HL-60 (cell line): ENCODE measurements at places on chromosomes 7 and 10.
A peak's percentile ranks its signal among the peaks of the same experiment; 100 is the strongest.

DNA sequence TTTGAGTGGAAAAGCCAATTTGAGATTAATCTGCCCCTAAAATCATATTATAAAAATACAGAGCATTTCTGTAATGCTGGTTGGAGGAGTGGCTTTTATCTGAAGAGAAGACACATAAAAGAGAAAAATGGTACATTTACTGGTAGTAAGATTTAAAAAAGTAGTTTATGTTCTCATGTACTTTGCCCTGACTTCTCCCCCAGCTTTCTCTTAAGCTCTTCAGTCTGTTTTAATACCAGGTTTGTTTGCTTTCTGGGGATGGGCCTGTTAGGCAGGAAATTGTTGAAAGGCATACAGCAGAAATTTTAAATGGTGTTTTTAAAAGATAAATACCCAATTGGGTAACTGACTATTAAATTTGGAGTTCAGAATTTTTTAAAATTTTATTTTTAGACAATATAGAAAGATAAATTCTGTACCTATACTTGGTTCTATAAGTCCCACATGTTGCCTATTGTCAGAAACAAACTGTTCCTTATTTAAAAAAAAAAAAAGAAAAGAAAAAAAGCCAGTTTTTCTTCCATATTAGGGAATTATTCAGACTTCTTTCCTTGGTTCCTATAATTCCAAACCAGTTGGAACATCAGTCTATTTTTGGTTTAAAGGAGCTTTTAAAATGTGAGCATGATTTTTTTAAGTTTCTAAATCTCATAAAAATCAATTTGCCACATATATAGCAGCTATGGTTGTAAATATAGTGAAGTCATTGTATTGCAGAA, 136.6 kb downstream of the ARID5B start:
- no peak for DNase-seq

- no peak for DNase-seq
Measured at GRCh38 chr10:34166354-34166753, 648.7 kb downstream of the PARD3 start.

DNA sequence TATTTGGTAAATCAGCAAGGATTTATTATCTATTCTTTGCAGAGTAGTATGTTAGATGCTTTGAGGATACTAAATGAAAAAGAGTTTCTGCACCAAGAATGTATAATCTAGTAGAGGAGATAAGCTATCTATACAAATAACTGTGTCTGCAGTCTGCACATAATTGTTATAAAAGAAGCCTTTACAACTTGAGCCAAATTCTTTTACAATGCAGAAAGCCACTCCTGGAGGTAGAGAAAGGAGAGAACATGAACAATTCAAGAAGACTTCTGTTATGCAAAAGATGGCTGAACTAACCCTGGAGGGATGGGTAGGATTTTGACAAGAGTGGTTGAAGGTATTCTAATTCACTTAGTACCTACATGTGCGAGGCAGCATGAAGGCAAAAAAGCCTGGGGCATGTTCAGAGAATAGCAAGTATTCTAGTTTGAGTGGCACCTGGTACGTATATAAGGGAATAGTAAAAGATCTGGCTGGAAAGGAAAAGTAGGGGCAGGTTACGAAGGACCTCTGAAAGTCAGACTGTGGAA, 251.1 kb upstream of the KAT6B start:
- no peak for DNase-seq

DNA sequence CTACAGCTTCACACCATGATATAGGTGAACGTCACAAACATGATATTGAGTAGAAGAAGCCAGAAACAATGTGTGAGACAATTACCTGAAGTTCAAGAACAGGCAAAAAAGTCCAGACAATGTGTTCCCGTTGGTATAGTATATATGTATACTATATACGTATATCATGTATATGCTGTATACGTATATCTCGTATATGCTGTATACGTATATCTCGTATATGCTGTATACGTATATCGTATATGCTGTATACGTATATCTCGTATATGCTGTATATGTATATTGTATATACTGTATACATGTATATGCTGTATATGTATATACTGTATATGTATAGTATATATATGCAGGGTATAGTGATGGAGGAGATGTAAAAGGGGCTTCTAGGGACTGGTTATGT, 10.8 kb downstream of the ZSCAN25 start:
- DNase-seq = no peak

GRCh38 chr7:44712012-44712411, 36.6 kb upstream of the ZMIZ2 start:
- DNase-seq = no peak

DNA sequence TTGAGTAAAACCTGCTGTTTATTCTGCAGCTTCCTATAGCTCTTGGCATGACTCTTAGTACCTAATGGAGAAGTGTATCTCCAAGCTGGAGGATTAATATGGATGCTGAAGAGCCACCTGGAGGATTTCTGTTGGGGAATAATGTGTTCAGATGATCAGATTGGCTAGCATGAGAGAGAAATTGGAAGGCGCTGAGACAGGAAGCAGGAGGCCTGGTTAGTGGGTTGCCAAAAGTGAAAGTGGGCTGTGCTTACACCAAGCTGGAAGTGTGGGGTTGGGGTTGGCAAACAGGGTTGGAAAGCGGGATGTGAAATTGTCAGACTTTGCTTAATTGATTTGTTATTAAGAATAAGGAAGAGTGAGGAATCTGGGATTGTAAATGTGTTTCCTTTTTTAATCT, 111.8 kb upstream of the PLPP4 start:
- DNase-seq = no peak

- no peak for DNase-seq
Measured at GRCh38 chr10:78931321-78932053, 137.3 kb upstream of the ZMIZ1 start.

DNA sequence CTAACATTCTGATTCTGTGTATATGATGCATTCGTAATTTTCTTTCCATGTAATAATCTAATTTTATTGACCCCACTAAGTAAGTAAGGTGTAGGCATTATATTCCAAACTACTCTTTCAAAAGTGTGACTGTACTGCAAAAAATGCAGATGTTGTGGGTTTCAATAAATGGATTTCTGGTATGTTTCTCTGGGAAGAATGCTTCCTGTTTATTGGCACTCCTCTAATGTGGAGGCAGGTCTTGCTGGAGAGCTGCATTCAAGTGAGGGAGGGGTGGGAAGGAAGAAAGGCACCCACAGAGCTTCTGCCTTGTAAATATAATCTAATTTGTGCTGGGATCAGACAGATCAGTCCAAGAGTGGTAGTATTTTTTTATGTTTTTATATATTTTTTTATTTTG, 23.9 kb downstream of the ST7 start:
- no peak for DNase-seq

GRCh38 chr10:47361293-47361692, 13.1 kb downstream of the RBP3 start:
- peak; percentile 23 for DNase-seq

DNA sequence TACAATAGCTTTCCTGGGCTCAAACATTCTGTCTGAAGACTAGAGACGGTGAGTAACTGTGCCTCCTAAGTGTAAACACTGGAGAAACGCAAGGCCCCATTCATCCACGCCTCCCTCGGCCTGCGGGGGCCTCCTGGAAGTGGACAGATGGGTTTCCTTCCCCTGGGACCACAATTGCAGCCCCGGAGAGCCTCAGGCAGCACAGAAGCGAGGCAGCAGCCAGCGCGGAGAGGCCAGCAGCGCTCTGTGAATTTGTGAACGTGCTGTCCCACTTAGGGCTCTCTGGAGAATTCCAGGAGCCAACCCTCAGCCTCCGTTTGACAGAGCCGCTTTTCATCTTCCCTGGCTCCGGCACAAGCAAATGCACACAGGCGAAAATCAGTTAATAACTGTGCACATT, 23.2 kb upstream of the CALN1 start:
- DNase-seq = no peak

GRCh38 chr7:146728141-146728540, 611.5 kb downstream of the CNTNAP2 start:
- no peak for DNase-seq

GRCh38 chr7:77442636-77443035, 26.5 kb upstream of the GSAP start:
- no peak for DNase-seq

- DNase-seq = no peak
Measured at GRCh38 chr7:24395512-24395911, 111.5 kb downstream of the NPY start.

DNA sequence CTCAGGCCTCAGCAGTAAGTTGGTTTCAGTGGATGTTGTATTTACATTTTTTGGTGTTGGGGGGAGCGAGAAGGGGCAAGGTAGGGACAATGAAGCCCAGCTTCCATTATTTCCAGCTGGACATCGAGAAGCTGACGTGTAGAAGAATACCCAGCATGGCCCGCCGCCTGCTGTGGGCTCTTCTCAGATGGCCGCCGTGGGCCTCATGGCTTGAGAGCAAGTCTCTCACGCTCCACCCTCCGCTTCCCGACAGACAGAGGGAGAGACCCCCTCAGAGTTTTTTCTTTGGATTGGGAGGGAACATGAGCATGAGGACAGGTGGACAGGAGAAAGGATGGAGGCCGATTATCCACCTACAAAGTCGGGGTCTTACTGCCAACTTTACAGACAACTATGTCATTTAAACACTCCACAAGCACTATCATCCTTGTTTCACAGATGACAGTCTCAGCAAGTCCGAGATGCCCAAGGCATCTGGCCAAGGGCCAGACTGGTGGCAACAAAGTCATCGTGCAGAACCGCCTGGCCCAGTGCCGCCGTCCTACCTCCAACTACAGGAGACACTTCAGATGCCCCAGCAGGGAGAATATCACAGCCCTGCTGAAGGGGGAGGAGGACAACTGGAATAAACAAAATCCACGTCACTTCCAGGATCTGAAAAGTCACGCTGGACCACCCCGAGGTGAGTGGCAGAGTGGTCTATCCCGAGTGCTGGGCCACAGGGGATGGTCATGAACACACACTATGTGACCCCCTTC, 195.9 kb downstream of the DIP2C start:
- no peak for DNase-seq

DNA sequence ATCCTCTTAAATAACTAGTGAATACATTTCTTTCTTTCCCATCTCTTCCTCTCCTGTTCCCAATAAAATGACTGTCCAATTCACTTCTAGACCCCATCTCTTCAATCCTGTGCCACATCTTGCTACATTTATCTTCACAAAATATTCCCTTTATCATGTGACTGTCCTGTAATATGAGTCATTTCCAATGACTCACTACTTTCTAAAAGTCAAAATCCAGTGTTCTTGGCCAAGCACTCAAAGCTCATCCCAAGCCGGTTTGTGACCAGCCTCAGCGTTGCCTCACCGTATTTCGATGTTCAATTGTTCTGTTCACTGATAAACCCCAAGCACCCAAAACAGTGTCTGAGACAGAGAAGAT, 104.7 kb downstream of the PARD3 start:
- DNase-seq = no peak

DNA sequence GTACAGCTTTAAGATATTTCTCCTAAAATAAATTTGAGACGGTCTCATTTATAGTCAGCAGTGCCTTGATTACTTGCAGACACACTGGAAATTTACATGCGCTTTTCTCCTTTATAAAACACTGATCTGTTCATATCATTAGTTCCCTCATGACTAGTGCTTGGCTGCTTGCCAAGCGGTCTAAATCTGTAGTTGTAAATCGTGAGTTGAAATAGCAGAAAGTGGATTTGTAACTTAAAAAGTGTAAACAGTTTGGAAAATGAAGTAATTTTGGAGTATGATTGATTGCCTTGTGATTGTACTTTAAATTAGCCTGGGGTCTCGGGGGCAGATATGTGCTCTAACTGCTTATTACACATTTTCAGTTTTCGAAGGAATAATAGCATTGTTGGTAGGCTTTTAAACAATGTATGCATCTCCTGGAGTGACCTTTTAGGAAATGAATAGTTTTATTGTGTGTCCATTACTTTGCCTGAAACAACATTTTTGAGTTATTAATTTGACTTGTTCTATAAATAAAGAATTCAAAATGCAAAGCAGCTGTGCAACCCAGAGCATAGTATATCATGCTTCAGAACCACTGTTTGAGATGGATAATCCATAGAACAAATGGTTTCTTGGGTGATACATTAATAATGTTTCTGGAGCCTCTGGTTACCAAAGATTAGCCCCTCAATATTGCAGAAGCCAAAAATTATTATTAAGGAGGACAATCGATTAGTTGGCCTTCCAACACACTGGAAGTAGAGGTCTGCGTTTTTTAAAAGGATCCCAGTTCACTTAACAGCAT, 73.3 kb downstream of the ARID5B start:
- DNase-seq = no peak

- DNase-seq = no peak
Measured at GRCh38 chr7:50284296-50284695, 20.2 kb upstream of the IKZF1 start.

GRCh38 chr7:112791465-112792168, 1.4 kb upstream of the TMEM168 start:
- no peak for DNase-seq

DNA sequence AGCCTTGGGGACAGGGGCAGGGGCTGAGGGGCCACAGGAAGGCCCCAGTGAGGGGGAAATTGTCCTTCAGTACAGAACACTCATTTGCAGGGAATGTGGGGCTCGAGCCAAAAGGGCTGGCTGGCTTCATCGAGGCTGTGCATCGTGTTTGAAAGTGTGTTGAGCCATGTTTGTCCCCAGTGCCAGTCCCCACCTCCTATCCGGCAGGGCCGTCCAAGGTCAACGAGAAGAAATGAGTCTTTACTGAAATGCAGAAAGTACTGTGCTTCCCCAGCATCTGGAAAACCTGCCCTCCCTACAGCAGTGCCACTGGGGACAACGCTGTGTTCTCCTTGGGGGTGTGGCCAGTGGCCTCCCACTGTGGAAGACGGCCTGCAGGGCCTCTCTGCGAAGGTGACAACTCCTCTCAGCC, 214.1 kb downstream of the KLF6 start:
- DNase-seq = no peak

DNA sequence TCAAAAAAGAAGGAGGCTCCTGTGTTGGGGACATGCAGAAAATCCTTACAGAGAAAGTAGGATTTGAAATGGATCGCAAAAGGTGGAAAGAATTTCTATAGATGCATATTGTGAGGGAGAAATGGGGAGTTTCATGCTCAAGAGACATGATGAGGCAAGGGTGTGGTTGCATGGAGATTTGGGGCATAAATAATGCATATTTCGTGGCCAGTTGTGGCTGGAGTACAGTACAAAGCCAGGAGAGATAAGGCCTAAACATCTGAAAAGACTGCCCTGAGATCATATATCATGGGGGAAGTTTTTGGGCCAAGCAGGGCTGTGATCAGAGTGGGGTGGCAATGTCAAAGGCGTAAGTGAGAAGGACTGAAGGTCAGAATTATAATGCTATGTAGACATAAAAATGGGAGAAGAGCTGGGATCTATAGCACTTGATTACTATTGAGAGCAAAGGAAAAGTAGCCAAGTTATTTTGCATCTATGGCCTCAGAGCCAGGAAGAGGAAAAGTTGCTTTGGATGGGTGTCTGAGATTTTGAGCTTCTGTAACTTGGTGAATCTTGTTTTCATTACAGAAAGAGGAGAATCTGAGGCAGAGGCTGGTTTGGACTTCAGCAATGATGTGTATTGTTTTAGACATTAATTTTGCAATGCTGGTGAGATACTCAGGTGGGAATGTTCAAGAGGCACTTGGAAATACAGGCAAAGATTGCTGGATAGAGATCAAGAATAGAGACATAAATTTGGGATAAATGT, 166.6 kb downstream of the INHBA start:
- no peak for DNase-seq

- DNase-seq = no peak
Measured at GRCh38 chr10:132276706-132277105, 31.0 kb downstream of the STK32C start.

GRCh38 chr10:76133597-76134255, 702.3 kb downstream of the LRMDA start:
- no peak for DNase-seq

GRCh38 chr7:138370956-138371355, 89.1 kb upstream of the TRIM24 start:
- DNase-seq = no peak

- DNase-seq = no peak
Measured at GRCh38 chr10:118383699-118384098, 41.6 kb upstream of the FAM204A start.
